ENCODE measurements at places on chromosomes 7 and 10.

DNA sequence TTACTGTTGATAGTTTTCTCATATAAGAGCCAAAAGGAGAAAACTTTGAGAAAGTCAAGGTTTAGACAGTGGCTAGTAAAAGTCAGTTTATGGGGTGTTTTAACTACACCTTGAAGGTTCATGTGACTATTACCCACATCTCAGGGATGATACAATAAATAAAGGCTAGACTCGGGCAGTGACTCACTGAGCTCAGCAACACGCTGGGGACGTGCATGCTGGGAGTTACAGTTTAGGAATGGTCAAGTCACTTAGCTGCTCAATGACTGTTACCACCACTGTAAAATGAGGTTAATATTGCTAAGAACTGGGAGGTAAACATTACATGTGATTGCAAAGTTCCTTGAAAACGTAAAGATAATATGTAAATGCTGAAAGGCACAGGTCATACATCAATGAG is 1254.4 kb upstream of the PHF14 start:
- DNase-seq, result no peak

DNA sequence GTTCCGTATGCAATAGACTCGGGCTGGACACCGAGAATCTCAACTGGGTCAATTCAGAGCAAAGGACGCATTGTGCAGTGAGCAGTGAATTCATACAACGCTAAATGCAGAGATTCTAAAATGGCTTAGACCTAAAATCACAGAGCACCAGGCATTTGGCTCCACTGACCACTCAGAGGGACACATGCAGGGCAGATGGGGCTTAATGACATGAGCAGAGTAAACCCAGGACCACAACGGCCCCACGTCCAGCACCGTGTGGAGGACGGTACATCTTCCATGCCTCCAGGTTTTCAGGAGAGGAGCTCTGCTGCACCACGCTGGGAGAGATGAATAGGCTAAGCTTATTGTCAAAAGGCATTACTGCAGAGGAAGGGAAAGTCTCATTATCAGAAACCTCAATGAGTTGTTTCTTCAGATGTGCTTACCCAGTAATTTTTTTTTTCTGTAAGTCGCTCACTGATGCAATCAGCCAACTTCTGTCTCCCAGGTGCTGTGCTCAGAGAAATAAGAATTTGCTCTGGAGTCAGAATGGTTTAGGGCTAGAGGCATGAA is 555.0 kb downstream of the PTPRN2 start:
- DNase-seq, result no peak

- no peak for DNase-seq
These were observed 176.1 kb upstream of the KLF14 start for GRCh38 chr7:130909881-130910672.

DNA sequence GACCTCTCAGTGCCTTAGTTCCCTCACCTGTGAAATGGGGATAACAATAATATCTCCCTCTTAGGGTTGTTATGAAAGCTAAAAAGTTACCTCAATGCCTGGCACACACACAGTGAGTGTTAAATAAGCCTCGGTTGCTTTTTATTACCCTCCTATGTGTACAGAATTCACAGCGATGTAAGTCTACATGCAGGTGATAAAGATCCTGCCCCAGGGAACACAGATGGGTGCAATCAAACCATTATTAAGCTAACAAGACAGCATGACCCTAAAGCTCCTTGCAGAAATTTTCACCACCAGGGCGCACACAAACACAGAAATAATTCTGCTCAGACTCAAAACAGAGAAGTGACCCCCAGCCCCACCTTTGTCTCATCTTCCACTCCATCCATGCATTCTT is 261.9 kb downstream of the SNX10 start:
- DNase-seq, result no peak

DNA sequence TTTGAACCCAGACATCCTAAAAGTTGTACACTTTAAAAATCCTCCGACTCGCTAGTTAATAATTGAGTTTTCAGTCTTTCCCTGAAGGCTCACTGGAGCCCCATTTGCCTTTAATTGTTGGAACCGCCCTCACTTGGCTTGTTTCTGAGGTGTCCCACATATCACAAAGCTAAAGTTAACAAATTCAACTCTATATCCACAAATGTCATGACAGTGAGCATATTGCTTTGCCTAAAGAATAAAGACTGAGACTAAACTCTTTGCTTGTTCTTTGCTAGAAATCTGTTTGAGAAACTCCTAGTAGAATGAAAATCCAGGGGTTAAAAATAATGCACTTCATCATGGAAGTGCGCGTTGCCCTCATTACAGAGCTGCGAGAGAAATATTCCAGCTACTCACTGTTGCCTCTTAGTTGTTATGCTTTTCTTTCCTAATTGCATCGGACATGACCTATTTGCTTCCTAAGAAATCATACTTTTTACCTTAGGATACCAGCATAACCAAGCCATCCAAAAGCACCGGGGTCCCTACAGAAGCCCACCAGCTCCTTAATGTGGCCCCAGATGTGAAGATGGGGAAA is 752 bp downstream of the THSD7A start:
- no peak for DNase-seq

GRCh38 chr7:30757342-30757692 is 5.4 kb downstream of the INMT start:
- no peak for DNase-seq

GRCh38 chr10:128025951-128026350 is 100.3 kb downstream of the MKI67 start:
- DNase-seq, result no peak

DNA sequence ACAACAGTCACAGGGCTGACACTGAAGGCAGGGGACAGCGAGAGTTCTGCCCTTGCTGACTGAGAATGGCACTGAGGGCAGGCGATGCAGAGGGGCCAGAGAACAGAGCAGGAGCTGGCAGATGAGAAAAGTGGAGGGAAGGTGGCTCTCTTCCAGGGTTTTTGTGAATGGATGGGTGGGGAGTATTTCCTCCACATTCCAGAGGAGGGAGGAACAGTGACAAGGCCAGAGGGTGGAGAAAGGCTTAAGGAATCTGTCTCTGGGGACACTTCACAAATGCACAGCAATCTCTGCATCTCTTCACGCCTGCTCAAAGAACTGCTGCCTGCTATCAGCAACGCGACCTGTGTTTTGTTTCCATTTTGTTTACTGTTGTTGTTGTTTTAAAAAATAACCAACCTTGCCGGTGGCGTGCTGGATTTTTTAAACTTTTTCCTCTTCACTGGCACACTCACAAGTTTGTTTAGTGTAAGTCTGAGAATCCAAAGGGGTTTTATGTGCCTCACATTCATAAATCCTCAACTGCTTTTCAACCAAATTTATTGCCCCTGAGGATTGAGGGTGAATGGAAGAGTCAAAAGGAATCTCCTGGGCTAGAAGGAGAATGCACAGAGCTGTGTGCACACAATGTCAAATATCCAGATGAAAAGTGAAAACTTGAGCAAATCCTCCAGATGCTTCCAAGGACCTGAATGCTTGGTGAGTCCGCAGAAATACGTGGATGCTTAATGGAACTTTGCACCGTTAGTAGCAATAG is 129.3 kb downstream of the GLI3 start:
- DNase-seq, result no peak

GRCh38 chr7:102310414-102310815 is 23.7 kb downstream of the SH2B2 start:
- peak; percentile 84 for DNase-seq

GRCh38 chr10:45052700-45053099 is 52.0 kb downstream of the ZNF22 start:
- DNase-seq, result no peak

GRCh38 chr10:17229016-17229716 is 1.1 kb downstream of the VIM start:
- no peak for DNase-seq

GRCh38 chr10:126124668-126125349 is 228.4 kb downstream of the FANK1 start:
- no peak for DNase-seq

GRCh38 chr7:19369806-19370205 is 224.6 kb upstream of the FERD3L start:
- DNase-seq, result no peak

- no peak for DNase-seq
These were observed 226.8 kb downstream of the TCERG1L start for GRCh38 chr10:131084791-131085090.

DNA sequence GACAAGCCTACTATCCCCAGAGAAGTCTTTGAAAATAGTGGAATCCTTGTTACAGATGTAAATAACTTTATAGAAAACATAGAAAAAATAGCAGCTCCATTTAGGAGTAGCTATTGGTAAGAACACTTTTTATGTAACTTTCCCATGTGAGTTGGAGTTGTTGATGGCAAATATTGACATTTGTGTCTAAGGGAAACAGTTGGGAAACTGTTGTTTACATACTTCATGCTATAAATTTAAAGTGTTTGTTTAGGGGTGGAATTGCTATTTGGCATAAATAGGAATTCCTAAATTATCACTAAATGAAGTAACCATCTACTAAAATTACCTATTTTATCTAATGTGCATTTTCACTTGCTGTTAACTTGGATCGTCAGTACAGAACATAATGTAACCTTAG is 50.7 kb downstream of the GDI2 start:
- no peak for DNase-seq

DNA sequence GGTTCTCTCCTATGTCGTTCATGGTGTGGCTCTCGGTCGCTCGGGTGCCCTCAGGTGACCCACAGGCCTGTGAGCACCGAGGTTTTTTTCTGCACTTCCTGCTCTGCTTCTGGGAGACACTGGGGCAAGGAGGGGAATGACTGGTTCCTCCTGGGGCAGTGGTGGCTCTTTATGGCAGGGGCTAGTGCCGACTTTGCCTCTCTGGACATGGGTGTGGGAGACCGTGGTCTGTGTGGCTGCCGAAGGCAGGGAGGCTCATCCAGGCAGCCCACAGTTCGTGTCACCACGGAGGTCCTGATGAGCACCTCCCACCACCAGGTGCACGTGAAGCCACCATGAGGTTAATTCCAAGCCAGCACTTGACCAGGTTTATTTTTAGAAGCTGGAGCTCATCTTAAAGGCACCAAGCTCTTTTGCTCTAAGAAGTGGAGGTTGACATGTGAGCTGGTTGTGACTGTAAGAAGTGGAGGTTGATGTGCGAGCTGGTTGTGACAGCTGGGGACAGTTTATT is 24.7 kb upstream of the DPYSL4 start:
- no peak for DNase-seq

DNA sequence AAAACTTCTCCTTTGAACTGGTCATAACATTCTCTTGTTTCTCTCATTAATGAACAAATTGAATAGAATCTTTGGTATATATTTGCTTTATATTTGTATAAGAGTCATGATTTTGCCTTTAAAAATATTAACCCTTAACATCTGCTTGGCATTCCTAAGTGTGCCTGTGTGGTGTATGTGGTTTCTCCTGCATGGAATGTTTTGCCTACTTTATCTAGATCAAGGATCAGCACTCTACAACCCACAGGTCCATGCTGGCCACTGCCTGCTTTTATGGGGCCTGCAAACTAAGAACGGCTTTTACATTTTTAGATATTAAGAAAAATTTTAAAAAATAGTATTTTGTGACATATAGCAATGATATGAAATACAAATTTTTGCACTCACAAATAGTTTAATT is 4.3 kb upstream of the LAMB4 start:
- DNase-seq, result no peak

Data from spinal cord (tissue), 10 donors.